Vagina (tissue), 2 donors: ENCODE measurements at places on chromosomes 16 and 17.

DNA sequence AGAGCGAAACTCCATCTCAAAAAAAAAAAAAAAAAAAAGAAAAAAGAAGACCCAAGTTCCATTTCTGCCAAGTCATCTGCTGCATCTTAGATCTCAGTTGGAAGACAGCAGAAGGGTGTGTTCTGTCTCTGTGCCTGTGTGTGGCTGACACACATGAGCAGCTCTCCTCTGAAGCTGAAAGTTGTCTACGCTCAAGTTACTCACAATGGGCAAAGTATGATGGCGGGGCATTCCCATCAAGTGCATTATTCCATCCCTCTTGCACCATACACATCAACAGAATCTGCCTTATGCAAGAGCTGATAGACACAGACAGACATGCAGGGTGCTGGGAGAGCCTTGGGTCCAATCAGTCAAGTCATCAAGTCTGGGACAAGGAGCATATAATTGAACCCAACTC, 402.2 kb downstream of the XYLT1 start:
- no peak for DNase-seq

DNA sequence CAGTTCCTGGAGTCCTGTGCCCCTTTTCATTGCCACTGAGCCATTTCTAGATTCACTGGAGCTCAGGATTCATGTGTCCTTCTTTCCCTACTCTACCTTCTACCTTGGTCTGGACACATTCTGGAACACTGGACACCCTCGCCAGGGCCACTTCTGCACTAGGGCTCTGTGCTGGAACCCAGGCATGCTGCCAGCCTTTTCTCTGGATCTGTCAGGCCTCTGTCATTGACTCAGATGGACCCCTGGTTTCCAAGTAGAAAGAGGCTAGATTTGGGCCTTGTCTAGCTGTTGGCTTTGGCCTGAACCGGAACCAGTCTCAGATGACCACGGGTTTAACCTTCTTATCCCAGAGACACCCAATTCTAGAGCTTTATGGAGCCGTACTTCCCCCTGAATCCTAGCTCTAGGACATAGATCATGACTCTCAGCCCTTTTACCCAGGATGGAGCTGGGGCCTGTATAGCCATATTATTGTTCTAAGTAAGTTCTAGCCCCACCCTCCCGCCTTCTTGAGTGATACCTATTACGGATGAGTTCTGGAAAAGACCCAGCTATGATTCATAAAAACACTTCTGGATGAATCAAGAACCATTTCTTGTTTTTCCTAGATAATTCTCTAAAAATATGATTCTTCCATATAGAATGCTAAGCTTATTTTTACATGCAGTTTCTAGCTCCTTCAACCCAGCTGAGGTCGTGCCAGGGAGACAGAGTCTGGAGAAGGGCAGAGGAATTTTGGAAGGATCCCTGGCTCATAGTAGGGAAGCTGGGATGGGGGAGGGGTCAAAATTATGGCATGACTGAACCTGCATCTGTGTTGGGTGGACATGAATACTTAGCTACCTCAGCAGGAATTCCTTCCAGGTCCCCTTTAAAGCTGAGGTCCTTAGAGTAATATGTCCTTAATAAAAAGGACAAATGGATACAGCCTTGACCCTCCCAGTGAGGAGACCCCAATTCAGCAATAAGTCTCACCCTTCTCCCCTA, 1.1 kb upstream of the CHRNB1 start:
- DNase-seq: no peak

DNA sequence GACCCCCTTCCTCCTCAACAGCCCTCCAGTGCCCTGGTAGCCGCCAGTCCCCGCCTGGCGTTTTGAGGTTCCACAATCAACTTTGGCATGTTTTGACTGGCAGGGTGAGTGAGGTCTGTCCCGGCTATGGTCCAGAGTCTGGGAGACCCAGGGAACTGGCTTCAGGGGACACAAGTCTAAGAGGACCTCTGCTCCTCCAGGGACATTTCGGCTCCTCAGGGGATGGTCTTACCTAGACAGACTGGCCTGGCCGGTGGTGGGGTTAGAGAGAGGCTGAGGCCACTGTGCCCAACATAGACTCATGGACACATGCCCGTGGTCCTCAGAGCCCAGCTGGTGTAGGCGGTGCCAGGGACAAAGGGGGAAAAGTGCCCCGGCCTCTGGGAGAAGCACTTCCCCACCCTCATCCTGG, 2.2 kb downstream of the TMC8 start:
- DNase-seq: no peak

- no peak for DNase-seq
These were observed 227.6 kb upstream of the ASIC2 start for GRCh38 chr17:33520426-33521330.

- DNase-seq: no peak
These were observed 30.6 kb downstream of the ACTG1 start for GRCh38 chr17:81481815-81482505.

GRCh38 chr16:23282568-23282967, 19.5 kb upstream of the SCNN1B start:
- no peak for DNase-seq

DNA sequence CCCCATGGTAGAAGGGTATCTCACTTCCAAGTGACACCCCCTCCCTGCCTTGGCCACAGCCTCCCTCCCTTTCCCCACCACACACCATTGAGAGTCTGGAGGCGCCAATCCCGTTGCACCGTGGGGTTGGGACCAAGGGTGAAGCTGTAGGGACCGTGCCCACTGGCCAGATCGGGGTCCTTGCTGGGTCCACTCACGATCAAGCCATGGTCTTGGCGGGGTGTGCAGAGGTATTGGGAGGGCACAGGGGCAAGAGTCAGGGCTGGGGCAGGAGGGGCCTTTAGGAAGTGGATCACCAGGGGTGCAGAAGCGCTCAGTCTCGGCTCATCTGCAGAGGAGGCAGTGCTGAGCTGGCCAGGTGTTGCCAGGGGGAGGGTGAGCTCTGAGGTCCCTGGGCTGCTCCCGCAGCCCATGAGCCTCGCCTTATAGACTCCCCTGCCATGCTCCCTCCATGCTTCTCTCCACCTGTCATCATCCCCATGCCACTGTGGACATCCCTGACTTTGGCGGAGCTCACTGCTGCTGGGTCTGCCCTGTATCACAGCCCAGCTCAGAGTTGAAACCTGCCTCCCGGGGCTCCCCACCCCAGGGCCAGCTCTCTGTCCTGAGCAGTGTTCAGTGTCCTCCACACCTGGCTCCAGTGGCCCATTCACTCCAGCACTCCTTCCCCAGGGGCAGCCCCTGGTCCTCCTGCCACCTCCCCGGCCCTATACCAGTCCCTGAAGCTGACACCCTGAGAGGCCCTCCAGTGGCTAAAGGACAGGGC, 8.3 kb downstream of the CDH16 start:
- no peak for DNase-seq

- DNase-seq: no peak
These were observed 78.6 kb downstream of the SDR42E1 start for GRCh38 chr16:81932668-81933067.

DNA sequence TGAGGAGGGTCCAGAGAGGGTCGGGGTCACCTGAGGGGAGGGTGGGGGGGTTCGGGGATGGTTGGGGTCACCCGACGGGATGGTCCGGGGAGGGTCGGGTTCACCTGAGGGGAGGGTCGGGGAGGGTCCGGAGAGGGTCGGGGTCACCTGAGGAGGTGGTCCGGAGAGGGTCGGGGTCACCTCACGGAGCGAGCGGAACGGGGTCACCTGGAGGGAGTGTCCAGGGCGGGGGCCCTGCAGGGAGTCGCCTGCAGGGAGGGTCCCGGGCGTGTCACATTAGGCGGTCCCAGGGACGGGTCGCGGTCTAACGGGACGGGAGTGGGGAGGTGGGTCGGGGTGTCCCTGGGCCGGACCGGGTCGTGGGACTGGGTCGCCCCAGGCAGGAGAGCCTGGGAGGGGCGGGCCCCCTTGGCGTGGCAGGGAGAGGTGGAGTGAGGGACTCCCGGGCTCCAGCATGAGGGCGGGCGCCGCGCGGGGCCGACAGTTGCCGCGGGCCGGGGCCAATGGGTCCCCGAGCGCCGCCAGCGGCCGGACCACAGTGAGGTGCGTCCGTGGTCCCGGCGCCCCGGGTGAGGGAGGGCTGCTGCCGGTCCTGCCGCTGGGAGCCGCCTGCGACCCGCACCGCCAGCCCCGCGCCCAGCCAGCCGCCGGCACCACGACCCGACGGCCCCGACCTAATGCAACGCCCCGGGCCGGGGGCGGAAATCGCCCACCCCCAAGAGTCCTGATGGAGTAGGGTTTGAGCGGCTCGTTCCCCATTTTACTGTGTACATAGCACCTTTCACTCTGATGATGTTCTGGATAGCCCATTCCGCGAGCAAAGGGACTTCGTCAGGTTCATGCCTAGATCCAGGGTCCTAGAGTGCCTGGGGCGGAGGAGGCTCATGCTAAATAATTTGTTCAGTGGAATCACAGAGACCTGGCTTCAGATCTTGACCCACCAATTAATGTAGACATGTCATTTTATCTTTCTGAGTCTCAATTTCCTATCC, 1.2 kb upstream of the ABCA3 start:
- DNase-seq: no peak
